Endodermal cell (in vitro differentiated cells): ENCODE measurements at places on chromosomes 11 and 22.
A peak's percentile ranks its signal among the peaks of the same experiment; 100 is the strongest.

GRCh38 chr11:118234833-118235232, 10.0 kb upstream of the JAML start:
- no peak for DNase-seq

DNA sequence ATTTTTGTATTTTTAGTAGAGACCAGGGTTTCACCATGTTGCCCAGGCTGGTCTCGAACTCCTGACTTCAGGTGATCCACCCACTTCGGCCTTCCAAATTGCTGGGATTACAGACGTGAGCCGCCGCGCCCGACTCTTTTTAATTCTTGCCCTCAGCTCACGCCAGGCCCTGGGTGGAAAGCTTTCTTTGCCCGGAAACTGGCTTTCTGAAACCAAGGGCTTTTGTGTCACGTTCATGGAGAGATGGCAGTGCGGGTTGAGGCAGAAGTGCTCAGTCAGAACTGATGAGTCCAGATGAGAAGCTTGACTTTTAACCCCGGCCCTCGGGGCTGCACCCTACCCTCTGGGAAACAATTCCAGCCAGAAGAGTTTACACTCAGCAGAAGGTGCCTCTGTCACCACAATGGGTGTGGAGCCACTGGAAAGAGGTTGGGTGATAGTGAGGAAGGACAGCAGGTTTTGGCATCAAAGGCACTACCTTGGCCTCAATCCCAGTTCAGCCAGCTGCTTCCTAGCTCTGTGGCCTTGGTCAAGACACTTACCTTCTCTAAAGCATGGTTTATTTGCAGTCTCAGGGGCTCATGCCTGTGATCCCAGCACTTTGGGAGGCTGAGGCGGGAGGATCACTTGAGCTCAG, 890 bp upstream of the ARFGAP3 start:
- no peak for DNase-seq

GRCh38 chr22:49961005-49961600, 531 bp downstream of the PIM3 start:
- DNase-seq, result peak; percentile 81

DNA sequence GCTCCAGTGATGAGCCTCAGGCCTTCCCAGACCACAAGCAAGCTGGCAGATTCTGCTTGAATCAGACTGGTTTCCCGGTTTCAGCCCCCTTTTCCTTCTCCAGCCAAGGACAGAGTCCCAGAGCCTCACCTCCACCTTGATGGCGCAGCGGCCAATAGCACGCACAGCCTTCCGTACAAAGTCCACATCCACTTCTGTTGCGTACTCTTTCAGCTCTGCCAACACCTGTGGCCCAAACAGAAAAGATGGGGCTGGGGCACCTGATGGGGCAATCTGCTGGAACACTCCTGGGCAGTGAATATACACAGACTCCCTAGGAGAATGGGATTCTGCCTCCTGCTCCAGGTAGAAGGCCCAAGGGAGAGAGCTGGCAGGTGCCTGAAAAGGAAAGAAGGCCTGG, 35.5 kb upstream of the RASL10A start:
- DNase-seq, result no peak

GRCh38 chr22:31346255-31346732, at the start of gene PATZ1:
TSS of gene PATZ1 (minus strand) at chr22:31346346. CDS start at chr22:31345602, 744 bp downstream.
- DNase-seq, result peak; percentile 90

- DNase-seq, result no peak
Observed at GRCh38 chr11:75826461-75827230, 11.6 kb downstream of the UVRAG start.

- DNase-seq, result no peak
Observed at GRCh38 chr11:33292311-33292710, 35.1 kb downstream of the HIPK3 start.

DNA sequence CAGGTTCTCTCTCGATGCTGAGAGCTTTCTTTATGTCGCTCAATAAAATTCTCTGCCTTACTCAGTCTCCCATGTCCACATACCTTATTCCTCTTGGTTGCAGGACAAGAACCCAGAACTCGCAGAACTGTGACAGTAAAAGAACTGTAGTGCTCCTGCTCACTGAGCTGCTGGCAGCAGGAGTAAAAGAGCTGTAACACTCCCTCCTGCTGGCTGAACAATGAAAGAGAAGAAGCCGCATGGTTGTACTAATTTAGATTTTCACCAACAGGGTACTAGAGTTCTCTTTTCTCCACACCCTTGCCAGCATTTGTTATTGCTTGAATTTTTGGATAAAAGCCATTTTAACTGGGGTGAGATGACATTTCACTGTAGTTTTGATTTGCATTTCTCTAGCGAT, 433.2 kb downstream of the GUCY1A2 start:
- peak; percentile 69 for DNase-seq

- DNase-seq, result peak; percentile 78
Observed at GRCh38 chr22:35540595-35541253, at the start of gene RASD2. TSS of gene RASD2 (plus strand) at chr22:35540831. CDS start at chr22:35546810, 5,979 bp downstream.

DNA sequence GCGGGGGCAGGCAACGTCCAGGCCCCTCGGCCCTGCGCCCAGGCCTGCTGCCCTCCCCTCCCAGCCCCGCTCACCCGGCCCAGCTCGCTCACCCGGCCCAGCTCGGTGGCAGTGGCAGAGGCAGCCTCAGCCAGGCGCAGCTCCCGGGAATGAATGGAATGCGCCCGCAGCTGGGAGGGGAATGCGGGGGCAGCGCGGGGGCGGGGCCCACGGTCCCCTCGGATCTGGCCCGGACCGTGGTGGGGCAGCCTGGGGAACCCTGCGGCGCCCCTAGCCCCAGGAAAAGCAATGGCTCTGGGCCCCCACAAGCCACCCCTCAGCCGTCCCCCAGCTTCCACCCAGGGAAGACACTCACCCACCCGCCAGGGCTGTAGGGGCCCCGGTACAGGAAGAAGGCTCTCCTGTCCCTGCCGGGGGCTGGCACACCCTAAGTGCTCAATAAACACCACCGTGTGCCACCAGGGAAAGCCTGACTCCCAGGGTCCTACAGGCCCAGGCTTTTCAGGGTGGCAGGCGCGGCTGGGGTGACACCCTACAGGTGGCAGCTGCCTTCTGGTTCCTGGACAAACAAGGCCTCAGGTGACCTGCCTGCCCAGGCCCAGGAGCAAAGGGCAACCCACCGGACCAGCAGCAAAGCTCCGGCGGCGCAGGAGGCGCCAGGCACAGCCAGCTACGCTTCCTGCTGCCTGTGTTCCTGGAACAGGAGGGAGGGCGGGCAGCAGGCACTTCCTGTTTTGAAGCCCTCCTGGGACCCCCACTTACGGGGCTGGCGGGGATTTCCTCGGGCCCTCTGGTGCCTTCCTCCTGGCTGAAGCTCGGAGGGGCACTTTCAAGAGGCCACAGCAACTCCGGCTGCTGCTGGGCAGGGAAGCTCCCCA, 13.8 kb downstream of the PLXNB2 start:
- peak; percentile 95 for DNase-seq

DNA sequence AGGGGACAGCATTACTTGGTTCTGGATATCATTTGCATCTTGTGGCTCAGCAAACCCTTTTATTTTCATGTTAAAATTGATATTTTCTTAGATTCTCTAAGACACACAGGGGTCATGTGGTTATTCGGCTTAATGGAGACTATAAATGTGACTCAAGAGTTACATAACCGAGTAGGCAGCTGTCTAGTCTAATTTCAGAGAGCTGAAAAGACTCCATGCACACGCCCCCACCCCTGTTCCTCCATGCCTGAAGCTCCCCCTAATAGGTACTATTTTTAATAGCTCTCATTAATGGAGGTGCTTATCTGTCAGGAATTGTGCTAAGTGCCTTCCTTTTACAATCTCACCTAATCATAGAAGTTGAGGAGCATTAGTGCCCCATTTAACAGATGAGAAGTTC, 189.2 kb upstream of the ARHGAP20 start:
- no peak for DNase-seq

DNA sequence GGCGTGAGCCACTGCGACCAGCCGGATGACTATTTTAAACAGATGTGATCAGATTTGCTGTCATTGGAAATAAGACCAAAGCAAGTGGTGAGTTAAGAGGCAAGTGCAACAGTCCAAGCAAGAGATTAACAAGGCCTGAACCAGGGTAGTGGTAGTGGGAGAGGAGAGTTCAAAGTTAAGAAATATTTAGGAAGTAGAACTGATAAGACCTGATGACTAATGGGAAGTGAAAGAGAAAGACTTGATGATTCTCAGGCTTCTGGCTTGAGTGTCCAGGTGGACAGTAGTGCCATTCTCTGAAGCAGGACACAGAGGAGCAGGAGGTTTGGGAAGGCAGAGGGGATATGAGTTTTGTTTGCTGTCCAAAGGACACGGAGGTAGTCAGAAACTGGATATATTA, 7.2 kb downstream of the NDUFC2 start:
- DNase-seq, result no peak

DNA sequence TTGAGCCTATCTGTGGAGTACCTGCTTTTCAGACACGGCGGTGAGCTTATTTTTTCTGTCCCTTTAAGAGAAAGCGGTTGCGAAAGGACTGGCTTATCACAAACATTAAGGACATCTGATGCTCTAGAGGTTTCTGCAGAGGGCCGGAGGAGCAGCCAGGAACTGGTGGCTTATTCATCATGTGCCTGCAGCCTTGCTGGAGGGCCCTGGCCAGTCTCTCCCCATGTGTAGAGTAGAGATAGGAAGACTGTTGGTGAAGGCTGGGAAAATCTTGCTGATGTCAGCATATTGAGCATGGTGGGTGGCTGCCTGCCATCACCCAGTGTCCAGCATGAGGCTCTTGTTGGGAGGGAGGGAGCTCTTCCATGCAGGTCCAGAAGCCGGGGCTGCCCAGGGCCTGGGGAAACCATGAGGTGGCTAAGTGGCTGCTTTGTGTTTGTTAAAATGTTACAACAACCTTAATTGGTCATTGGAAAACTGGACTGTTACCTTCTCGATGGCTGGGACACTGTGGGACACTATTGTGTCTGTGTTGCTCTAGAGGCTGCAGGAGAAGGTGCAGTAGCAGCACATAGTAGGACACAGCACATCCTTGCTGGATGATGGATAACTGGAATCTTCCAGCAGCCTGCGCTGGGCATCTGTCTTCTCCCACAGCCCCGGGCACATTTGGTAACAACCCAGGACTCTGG, 54.3 kb downstream of the TSPAN18 start:
- DNase-seq, result peak; percentile 56

- DNase-seq, result no peak
Observed at GRCh38 chr22:50019316-50019715, 6.8 kb upstream of the IL17REL start.

GRCh38 chr11:86743223-86744118, 56.9 kb upstream of the PRSS23 start:
- DNase-seq, result no peak

DNA sequence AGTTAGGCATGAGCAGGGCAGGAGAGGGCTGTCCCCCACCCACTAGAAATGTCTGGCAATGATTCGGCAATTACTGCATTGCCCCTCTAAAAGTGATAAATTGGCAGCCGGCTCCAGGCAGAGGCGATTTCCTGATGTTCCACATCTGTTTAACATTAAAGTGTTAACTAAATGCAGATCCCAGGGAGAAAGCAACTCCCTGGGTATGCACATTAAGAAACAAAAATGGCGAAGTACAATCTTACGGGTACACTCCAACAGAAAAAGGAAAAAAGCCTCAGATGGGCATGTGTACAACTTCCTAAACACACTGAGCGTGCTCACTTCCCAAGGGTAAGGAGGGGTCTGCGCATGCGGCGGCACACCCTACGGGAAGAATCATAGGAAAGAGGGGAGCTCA, 314.4 kb downstream of the CASP12 start:
- no peak for DNase-seq

DNA sequence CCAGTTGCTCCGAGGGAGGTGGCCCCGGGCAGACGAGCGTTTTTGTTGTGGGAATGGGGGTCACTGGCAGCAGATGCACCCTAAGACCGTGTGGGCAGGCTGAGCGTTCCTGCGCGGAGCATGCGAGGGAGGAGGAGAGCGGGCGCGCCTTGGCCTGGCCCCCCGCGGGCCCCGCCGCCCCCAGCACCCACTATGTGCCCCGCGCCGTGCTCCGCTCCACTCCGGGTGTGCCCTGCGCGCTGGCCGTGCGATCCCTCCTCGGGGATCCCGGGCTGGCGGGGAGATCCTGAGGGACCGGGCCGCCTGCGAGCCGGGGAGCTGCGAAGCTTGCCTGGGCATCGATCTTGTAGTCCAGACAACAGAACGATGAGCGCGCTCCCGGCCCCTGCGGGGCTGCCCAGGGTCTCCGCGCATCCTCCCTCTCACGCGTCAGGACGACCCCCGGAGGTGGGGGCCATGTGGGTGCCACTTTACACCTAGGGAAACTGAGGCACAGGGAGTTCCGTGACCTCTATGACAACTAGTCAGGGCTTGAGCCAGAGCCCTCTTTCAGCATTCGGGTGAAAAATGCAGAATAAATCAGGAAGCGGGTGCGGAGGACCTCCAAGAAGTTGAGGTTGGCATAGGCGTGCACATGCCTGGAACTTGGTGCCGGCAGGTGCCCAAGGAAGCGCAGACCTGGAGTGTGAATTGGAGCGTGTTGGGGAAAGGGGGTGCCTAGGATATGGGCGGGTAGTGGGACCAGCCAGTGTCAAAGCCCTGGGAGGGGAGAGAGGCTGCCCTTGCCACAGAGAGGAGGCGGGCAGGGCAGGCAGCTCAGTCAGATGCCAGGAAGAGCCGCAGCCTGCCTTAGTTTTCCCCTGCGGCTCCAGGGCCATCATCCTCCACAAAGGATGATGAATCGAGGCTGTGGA, 1.3 kb upstream of the KMT5B start:
- peak; percentile 75 for DNase-seq
